Stimulated activated CD4-positive, alpha-beta T cell treated with anti-CD3 and anti-CD28 coated beads, Interleukin-2, amount 100 ng/mL, for 24 hours (primary cell): ENCODE measurements at places on chromosomes 11 and 22.
A peak's percentile ranks its signal among the peaks of the same experiment; 100 is the strongest.

DNA sequence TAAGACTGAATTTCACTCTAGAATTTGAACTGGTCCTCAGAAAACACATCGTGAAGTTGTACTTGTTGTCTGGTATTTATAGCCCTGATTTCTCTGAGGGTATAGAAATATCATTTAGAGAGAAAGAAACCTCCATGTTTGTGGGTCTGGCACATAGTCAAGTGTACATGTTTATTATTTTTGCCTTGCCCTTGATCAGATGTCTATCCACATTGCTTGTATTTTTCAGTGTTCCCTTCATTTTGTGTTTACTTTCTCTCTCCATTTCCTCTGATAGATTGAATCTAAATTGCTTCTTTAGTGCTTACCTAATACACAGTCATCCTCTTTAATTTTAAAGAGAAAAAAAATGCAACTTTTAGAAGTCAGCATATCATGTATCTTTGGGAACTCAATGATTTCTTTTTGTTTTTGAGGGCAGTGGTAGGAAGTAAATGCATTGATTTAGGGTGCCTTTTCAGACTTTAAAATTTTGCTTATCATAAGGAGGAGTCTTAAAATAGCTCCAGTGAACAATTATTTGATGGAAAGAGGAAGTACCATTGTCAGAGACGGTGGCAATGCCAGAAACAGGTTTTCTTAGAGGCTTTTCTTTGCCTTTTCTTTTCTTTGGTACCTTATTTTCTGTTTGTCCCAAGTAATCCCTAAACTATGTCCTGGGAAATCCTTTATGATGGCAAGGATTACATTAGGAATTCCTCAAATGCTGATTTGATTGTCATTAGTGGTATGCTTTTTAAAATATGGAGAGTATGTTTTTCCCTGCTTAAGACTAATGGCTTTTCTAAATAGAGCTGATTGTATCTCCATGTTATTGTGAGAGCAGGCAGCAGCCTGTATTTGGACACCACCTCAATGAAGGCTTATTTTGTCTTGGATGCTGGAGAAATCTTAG, 29.8 kb upstream of the TECTA start:
- no peak for DNase-seq

GRCh38 chr11:64523456-64524157, 67.4 kb upstream of the SLC22A12 start:
- DNase-seq: no peak

GRCh38 chr11:87453531-87454089, 415.9 kb downstream of the TMEM135 start:
- no peak for DNase-seq

DNA sequence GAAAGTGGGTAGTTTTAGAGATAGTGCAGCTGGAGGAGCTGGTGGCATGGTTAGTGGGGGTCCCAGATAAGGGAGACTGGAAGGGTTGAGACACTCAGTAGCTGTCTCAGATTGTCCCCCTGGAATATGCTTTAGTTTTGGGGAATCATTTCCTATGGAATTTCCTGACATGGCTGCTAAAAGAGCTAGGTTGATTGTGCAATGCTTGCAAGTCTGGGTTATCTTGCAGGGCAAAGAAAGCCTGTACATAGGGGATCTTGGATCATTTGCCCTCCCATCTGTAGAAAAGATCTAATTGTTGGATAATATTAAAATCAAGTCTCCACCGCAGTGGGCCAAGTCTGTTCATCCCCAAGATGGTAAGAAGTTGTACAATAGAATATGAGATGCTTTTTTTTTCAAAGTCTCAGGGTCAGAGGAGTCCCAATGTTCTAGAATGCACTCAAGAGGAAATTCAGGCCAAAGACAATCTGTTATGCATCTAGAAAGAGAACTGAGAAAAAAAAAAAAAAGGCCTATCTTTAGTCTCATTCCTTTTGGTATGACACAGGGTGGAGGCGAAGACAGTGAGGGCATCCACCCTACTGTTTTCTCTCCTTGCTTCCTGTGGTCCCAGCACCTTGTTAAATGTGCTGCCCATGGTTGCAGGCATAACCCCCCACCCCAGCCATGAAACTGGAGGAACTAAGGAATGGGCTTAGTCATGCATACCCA, 20.2 kb downstream of the MS4A6E start:
- DNase-seq: no peak

- DNase-seq: no peak
These were observed 23.3 kb downstream of the DKK3 start for GRCh38 chr11:11985016-11985715.

DNA sequence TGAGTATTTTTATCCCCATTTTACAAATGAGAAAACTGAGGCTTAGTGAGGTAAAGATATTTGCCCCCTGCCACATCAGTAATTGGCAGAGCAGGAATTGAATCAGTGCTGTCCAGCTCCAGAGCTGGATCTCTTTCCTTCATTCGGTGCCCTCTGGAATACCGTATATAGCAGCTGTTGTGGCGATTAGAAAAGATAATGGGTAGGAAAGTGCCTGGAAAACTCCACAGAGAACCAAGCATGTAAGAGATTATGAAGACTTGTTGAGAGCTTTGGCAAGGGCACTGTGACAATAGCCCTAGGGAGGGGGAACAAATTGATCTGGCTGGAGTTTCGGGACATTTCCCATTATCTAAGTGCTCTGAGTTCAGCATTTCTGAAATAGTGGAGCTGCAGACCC, 82.5 kb upstream of the TEAD1 start:
- DNase-seq: no peak

GRCh38 chr11:61041755-61042518, 60.4 kb upstream of the CD5 start:
- peak; percentile 80 for DNase-seq

DNA sequence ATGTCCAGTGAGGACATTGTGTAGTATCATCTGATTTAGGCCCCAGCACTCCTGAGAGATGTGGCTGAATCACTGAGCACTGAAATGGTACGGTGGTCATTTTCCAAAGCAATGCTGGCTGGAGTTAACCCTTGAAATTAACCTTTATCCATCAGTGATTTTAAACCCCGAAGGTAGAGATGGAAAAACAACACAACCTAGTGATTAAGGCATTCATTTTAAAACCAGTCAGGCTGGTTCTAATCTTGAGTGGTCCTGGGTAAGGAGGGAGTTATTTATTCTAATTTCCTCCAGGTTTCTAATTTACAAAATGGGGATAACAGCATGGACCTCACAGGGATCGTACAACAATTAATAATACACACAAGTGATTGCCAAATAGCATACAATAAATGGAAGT, 6.6 kb upstream of the CSNK2A3 start:
- DNase-seq: no peak

- DNase-seq: no peak
These were observed 8.0 kb downstream of the LAYN start for GRCh38 chr11:111548525-111548924.
